Frontal cortex (tissue), 4 donors: ENCODE measurements at places on chromosomes 11 and 22.

DNA sequence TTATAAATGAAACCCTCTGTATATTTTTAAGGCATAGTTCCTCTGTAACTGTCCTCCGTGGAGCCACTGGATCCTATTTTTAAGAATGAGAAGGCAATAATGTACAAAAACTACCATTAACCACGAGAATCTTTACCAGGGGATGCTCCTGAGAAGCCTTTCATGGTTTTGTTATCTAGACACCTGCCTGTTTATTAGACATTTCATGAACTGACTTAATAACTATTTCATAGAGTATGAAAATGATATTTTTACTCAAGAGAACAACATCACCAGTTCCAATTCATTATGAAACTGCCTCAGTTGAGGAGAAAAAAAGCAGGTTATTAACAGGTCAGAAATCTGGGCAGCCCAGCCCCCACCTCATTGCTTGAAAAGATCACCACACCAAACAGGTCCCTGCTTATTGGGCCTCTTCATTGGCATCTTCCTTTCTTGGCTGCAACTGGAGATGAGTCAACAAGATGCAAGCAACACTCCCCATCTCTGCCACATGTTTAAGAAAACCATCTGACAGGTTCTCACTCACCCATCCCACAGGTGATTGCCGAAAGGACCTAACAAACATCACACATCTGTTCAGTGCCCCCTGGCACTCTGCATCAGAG is 27.8 kb downstream of the ETS1 start:
- DNase-seq, result no peak

- no peak for DNase-seq
Observed at GRCh38 chr11:131385763-131386390, 15.5 kb downstream of the NTM start.

DNA sequence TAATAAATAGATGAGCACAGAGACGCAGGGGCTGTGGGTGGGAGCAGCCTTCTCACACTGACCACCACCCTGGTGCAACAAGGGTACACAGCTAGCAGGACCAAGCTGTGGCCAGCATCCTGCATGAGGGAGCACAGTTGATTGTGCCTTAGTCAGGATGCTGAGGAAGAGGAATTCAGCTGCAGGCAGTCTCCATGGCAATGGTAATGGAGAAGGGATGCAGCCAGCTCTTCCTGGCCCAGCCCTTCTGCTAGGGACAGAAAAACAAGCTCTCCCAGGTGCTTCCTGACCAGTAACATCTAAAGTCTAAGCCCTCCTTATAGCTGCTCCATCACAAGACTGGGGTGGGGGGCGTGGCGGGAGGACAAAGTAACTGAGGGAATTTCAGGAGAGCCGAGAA is 363.5 kb downstream of the BUD13 start:
- no peak for DNase-seq

- DNase-seq, result no peak
Observed at GRCh38 chr22:35514366-35514765, 26.3 kb upstream of the RASD2 start.

DNA sequence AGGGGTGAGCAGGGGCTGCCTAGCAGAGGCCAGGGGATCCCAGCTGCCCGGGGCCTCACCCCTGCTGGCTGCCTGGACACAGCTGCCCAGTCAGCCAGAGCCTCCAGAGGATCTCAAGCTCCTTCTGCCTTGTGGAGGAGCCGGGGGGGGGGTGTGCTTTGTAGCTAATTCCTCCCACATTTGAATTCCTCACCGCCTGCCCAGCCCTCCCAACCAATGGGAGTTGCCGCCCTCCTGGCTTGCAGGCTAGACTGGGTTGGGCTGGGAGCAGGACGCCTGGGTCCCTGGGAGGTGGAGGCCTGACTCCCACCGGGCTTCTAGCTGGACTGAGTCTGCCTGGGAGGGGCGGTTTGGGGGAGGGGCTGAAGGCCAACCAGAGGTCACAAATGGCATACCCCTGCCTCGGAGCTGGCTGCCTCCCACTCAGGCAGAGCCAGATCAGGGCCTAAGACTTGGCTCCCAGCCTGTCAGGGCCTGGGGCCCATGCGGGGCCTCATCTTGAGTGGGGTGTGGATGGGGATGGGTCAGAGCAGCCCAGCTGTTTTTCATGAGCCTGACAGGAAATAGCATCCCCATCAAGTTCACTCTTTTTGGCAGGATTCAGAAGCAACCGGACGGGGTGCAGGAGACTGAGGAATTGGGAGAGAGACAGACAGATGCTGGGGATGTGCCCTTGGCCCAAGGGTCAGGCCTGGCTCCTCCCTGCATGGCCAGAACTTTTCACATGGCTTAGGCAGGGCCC is 29.2 kb upstream of the PDE2A start:
- DNase-seq, result peak; percentile 58

GRCh38 chr22:43546186-43546585 is 134.4 kb downstream of the MPPED1 start:
- DNase-seq, result no peak

DNA sequence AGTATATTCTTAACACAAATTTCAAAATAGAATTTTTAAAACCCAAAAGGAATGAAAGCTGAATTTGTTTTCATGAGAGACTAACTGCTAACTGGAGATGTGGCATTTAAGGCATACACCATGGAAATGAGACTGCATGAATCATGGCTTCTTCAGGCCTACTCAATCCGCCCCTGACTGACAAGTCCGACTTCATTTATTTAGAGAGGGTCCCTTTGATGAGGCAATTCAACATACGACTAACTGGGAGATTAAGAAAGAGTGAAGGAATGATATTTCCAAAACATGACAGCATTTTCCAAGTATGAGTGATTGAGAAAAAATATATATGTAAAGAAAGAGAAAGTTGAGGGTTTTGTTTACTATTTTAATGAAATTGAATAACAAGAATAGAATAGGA is 720.1 kb downstream of the DLG2 start:
- DNase-seq, result no peak
